Osteocyte (in vitro differentiated cells): ENCODE measurements at places on chromosomes 1 and 21. TPM values are rescaled to one million over a fixed set of nuclear protein-coding genes. Genes with fewer than 3 reads are reported as not detected.
A peak's percentile ranks its signal among the peaks of the same experiment; 100 is the strongest.

DNA sequence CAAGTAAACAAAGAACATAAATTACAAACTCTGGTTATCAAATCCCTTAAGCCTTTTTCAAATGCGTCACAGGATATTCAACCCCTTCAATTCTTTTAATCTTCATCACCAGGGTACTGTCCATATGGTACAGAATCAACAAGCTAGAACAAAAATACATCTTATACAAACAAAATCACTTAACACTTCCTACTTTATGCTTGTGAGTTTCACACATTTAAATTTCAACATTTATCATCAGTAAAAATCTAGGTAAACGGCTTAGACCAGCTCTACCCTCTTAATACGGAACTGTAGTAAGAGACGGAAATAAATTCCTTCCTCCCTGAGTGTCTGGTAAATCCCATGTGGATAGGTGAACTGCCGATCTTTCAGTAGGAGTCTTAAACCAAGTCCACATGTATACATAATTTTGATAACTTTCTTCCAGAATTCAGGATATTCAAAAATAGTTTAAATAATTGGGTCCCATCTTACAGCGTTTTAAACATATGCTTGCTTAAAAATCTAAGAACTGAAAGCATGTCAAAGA is 1.0 kb downstream of the CCDC181 start:
- DNase-seq = no peak
- peaks cover 12% of the 10 kb centered on the region for H3K4me1 ChIP-seq
- no peak overlapping the region for H3K27ac ChIP-seq
- peak overlapping the region; percentile 97 for H3K4me3 ChIP-seq
- no peaks in the 10 kb centered on the region for H3K36me3 ChIP-seq

DNA sequence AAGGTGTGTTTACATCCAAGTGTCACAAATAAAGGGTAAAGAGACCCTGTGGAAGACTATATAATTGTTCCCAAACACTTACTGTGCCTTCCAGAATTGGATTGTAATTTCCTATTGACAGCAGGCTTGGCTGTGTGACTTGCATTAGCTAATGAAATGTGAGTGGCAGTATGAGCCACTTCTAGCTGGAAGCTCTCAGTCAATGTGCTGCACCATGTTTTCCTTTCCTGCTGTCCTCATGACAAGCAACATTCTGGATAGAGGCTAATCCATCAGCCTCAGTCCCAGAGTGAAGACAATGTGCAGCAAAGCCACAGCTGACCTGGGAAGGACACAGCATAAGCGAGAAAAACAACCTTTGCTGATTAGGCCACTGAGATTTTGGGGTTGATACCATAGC is 5.9 kb upstream of the FOXJ3 start:
- no peaks in the 10 kb centered on the region for H3K36me3 ChIP-seq
- H3K4me3 ChIP-seq = no peak overlapping the region
- no peak for DNase-seq
- peaks cover 5% of the 10 kb centered on the region for H3K4me1 ChIP-seq
- peaks cover 17% of the 10 kb centered on the region for H3K27me3 ChIP-seq

DNA sequence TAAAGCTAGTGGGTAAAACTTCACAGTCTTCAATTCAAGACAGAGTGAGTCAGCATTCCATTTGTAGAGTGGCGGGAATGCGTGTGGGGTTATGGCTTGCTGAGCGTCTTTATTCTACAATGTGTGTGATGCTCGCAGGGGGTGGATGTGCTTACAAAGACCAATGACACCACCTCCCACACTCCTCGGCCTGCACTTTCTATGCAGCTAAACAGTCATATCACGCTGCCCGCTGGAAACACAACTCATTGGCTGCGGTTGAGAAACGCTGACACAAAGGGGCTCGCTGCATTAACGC is 298.5 kb downstream of the PCP4 start:
- H3K4me1 ChIP-seq = no peaks in the 10 kb centered on the region
- H3K27ac ChIP-seq = no peak overlapping the region
- no peaks in the 10 kb centered on the region for H3K27me3 ChIP-seq
- DNase-seq = no peak
- H3K4me3 ChIP-seq = no peak overlapping the region

DNA sequence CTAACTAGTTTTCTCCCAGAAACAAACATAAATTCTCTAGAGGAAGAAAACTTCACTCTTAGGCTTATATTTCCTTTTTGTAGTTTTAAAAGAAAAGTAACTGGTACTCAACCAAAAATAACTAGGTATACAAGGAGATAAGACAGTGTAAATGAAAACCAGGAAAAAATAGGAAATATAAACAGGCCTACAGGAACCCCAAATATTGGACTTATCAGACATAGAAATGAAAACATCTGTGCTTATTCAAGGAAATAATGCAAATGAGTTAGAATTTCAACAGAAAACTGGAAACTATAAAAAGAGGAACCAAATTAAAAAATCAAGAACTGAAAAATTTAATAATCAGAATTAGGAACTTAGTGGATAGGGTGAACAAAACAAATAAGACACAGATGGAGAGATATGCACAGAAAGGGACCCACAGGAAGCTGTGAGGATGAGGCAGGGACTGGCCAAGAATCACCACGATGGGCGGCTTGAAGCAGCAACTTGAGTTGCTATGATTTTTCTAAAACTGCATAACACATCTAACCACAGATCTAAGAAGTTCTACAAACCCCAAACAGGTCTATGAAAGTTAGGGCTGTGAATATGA is 67.5 kb upstream of the ACTRT2 start:
- no peak overlapping the region for H3K4me3 ChIP-seq
- H3K27me3 ChIP-seq = no peaks in the 10 kb centered on the region
- no peaks in the 10 kb centered on the region for H3K4me1 ChIP-seq

- no peak overlapping the region for H3K27ac ChIP-seq
- H3K27me3 ChIP-seq = no peaks in the 10 kb centered on the region
- DNase-seq = no peak
- peaks cover 14% of the 10 kb centered on the region for H3K4me1 ChIP-seq
- peaks cover 31% of the 10 kb centered on the region for H3K36me3 ChIP-seq
Observed at GRCh38 chr1:58695206-58695605, 4.7 kb downstream of the MYSM1 start.

DNA sequence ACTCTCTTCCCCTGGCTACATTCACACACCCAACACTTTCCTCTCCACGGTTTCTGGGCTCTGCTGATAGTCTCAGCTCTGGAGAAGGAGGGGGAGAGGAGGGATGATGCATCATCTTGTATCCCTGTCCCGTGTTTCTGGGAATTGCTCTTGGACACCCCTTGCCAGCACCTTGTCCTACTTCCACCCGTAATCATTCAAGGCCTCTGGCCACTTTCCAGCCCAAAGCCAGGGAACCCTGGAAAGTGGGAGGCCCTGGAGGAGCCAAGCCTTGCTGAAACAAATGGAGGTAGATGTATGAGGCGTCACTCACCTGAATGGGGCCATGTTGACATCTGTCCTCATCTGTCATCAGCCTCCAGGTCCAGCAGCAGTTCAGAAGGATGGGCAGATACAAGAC is 4.4 kb downstream of the PLEKHO1 start:
- DNase-seq = no peak
- H3K4me1 ChIP-seq = peaks cover 46% of the 10 kb centered on the region
- peaks cover 48% of the 10 kb centered on the region for H3K36me3 ChIP-seq
- no peaks in the 10 kb centered on the region for H3K27me3 ChIP-seq
- peak overlapping the region; percentile 31 for H3K27ac ChIP-seq

DNA sequence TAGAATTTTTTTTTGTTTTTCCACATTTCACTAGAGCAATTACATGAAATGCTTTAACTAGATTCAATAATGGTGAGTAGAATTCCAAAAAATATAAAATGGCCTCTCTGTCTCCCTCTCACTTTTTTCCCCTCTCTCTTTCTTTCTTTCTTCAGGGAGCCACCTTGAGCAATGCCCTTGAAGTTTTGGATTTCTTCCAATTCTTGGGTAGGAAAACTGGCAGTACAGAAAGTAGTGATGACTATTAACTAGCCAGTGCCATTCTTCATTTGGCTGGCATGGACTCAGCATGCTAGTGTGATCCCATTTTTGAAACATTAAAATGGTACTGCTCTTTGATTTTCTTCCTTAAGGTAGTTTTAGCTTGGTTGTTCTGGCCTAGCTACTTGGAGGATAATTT is 4.5 kb upstream of the FNBP1L start:
- peaks cover 2% of the 10 kb centered on the region for H3K27me3 ChIP-seq
- no peak overlapping the region for H3K4me3 ChIP-seq
- DNase-seq = no peak
- H3K27ac ChIP-seq = no peak overlapping the region
- peaks cover 18% of the 10 kb centered on the region for H3K4me1 ChIP-seq

MYOC gene
- not detected in 2 replicates for total RNA-seq

PCSK9 gene
- 2.2 and 2.3 TPM in 2 replicates for total RNA-seq

ABL2 gene
- total RNA-seq = 33.7 and 36.3 TPM in 2 replicates

VHLL gene
- total RNA-seq = not detected in 2 replicates
